ENCODE measurements at places on chromosomes 6 and 20.

GRCh38 chr6:73564578-73565345, 43.9 kb upstream of the EEF1A1 start:
- DNase-seq: no peak

GRCh38 chr6:53624502-53624901, 41.1 kb downstream of the KLHL31 start:
- no peak for DNase-seq

DNA sequence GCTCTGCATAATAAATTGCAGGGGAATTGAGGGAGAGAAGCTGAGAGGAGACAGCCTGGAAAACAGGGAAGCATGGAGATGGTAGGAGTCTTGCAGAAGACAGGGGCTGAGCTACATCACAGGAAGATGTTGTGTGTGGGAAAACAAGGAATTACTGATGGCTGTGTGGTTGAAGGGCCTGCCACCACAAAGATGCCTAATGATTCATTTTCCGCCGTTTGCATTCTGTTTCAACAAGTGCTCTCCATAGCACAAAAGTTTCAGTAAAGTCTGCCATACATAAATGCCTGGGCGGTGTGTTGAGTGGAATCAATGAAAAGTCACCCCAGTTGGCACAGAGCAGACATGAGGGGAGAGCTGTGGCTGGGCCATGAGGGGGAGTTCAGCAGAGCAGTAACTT, 5.6 kb upstream of the KLHL31 start:
- no peak for DNase-seq

- DNase-seq: no peak
These were observed 45.5 kb upstream of the SUPT3H start for GRCh38 chr6:45423111-45423823.

GRCh38 chr6:35067234-35067633, 73.9 kb downstream of the TCP11 start:
- DNase-seq: no peak

DNA sequence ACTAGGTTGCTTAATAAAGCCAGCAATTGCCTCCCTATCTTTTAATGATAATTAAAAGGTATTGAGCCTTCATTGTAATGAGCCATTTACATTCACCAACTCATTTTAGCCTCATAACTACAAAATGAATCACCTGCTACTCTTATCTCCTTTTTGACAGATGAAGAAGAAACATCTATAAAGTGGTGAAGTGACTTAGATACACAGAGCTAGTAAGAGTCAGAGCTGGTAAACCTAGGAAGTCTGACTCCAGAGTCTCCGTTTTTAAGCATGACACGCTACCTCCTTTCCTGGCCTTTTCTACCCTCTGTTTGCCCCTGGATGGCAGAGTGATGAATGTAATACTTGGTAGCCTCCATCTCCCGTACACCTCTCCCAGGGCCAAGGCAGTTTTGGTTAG, 93.5 kb downstream of the SPTLC3 start:
- DNase-seq: no peak
